NCI-H2107 (cell line): ENCODE measurements at places on chromosomes 16 and 17.

DNA sequence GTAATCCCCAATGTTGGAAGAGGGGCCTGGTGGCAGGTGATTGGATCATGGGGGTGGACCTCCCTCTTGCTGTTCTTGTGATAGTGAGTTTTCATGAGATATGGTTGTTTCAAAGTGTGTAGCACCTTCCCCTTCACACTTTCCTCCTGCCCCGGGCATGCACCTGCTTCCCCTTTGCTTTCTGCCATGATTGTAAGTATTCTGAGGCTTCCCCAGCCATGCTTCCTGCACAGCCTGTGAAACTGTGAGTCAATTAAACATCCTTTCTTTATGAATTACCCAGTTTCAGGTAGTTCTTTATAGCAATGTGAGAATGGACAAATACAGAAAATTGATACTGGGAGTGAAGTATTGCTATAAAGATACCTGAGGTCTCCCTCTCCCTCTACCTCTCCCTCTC lies 29.4 kb downstream of the RNF112 start:
- no peak for DNase-seq

GRCh38 chr17:21089933-21090901 lies 36.5 kb upstream of the DHRS7B start:
- no peak for DNase-seq

DNA sequence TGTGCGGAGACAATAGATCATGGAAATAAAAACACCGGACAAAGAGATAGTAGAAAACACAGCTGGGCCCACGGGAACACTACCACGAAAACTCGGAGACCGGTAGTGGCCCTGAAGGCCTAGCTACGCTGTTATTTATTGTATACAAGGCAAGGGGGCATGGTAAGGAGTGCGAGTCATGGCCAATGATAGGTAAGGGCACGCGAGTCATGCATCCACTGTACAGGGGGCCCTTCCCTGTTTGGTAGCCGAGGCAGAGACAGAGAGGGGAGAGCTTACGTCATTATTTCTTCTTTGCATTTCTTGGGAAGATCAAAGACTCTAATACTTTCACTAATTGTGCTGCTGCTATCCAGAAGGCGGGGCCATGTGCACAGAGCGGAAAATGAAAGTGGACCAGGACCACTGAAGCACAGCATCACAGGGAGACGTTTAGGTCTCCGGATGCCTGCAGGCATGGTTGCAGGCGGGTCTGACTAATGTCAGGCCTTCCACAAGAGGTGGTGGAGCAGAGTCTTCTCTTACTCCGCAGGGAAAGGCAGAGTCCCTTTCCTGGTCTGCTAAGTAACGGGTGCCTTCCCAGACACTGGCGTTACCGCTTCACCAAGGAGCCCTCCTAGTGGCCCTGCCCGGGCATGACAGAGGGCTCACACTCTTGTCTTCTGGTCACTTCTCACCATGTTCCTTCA lies 74.4 kb upstream of the ARL4D start:
- no peak for DNase-seq

GRCh38 chr16:7344830-7345780 lies 12.5 kb downstream of the RBFOX1 start:
- DNase-seq = no peak

DNA sequence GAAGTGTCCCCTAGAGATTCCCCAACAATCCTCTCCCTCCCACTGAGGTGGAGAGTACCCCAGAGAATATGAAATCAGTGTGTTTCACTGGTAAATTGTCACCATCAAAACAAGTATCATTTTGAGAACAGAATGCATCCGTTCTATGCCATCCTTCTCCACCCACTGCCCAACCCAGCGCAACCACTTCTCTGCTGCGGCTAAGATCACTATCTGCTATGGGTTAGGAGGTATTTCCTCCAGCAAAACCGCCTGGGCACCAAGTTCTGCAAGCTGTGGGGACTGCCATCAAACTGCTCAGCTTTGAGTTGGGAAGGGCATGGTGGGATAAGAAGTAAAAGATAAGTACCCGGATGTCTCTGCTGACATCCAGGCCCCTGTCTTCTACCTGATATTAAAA lies 24.4 kb downstream of the CNTNAP1 start:
- DNase-seq = no peak

GRCh38 chr17:58097384-58098088 lies 14.3 kb downstream of the DYNLL2 start:
- no peak for DNase-seq
